ENCODE measurements at places on chromosomes 2 and 18.

DNA sequence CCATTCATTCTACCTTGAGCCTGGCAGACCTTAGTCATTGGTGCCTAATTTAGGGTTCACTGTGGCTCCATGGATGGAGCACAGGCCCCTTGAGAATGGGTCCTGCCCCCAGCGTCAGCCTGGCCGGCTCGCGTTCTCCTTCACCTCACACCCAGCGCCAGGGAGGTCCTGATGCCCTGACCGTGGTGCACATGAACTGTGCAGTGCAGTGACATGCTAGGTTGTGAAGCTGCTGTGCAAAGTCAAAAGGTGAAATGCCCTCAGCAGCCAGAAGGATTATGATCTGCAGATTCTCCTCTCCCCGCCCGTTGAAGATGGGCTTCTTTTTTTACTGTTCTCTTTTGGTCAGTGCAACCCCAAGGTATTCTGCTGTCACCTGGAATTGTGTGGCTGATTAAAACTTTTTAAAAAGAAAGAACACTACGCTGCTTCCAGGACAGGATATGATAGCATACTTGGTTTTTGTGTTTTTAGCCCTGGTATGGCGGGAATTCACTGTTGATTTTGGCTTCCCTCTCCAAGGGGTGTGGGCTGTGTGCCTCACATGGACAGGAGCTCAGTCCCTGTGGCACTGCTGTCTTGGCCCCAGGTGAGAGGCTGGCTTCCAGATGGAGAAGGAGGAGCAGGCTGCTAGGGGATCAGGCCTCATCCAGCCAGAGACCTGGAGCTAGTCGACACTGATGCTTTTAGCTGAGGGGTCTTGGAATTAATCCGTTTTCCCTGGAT lies 49.4 kb upstream of the MCFD2 start:
- no peak for DNase-seq

DNA sequence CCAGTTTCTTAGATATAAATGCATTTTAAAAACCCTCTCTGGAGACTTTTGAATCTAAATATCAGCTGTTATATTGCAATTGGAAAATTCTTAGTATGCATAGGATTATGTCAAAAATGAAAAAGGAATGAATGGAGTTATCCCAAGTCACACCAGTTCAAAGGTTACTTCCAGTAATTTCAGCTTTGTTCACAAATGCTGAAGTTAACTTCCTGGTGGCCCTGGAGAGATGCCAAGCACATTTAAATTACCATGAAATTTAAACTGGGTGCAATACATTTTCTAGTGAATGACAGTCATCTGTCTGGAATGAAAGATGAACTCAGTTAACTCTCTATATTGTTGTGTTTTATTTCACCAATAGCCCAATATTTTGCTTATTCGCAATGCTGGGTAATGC lies 753.9 kb downstream of the SUCLG1 start:
- DNase-seq: no peak

DNA sequence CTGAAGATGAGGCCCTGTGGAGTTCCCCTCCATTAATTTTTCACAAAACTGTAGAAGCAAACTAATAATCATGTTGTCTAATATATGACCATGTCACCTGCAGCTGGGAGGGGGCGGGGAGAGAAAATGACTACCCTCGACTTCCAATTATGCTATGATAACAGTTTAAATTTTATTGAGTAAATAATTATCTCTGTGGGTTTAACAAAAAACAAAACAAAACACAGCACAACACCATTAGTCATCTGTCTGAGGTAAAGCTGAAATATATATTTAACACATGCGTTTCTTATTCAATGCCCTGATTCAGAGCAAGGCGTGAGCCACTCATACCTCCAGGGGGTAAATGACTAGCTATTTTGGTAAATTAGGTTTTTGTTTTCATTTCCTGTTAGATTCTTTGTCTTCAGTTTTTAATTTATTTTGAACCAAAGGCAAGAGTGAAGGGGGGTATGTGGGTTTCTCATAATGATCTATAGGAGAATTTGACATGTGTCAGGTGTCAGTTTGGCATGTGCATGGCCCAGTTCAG lies 77.4 kb upstream of the ZCCHC2 start:
- no peak for DNase-seq

DNA sequence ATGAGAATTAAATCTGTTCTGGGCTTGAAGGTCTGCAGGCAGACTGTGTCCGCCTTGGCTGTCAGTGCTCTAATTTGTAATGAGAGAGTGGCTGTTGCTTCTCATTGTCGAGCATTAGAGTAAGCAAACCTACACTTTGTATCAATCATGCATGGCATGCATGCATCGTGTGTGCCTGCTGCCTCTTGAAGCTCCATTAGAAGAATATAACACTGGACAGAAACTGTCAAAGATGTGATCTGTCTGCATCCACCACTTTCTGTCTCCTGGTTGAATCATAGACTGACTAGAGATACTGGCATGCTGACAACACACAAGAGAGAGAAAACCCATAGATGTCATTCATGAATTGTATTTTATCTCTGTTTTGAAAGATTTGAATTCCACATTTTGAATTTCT lies 275.0 kb upstream of the NXPH2 start:
- DNase-seq: no peak

GRCh38 chr18:55862693-55863390 lies 274.9 kb upstream of the TCF4 start:
- DNase-seq: no peak

DNA sequence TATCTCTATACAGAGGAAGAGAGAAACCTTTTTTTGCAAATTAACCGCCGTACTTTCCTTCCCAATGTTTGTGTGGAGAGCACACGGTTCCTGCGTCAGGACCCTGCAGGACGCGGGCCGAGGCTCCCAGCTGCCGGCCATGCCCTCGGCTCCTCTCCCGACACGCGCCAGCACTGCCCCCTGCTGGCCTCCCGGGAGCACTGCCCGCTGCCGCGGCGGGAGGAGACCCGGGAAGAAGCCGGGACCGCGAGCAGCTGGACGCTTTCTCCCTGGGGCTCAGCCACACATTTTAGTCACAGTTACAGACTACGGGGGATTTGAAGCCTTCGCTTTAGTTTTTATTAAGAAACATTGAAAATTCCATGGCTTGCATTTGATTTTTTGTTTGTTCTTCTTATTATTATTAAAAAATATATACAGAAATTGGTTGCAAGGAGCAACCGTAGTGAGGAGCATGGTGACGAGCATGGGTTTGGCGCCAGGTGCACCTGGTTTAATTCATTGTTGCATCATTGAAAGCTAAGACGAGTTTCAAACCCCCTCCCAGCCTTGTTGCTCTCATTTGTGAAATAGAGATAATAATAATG lies 401.2 kb downstream of the GALR1 start:
- DNase-seq: no peak

DNA sequence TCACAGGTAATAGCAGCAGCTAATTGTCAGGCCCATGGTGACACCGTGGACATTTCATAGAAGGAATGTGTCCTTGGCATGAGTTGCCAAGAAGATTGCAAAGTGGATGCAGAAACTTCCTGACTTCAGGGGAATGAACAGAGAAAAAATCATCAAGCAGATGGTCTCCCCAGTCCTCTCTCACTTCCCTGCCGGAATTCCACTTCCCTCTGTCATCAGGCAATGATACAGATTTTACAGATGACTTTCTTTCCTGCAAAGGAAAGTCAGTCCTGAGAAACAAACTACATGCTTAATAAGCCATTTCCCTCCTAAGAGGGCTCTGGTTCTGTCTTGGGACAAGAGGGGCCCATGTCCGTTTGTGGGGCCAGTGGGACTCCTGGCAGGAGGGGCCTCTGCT lies 45.7 kb downstream of the KCNF1 start:
- DNase-seq: no peak

- no peak for DNase-seq
Observed at GRCh38 chr2:64995041-64995440, 5.8 kb downstream of the SLC1A4 start.

- no peak for DNase-seq
Observed at GRCh38 chr2:233300401-233300800, 7.2 kb upstream of the SAG start.

DNA sequence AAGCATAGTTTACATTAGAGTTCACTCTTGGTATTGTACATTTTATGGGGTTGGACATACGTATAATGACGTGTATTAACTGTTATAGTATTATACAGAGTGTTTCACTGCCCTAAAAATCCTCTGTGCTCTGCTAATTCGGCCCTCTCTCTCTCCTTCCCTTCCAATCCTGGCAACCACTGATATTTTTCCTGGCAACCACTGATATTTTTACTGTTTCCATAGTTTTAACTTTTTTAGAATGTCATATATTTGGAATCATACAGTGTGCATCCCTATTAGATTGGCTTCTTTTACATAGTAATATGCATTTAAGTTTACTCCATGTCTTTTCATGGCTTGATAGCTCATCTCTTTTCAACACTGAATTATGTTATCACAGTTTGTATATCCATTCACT lies 526.7 kb downstream of the RIT2 start:
- DNase-seq: no peak

- DNase-seq: no peak
Observed at GRCh38 chr2:72981536-72981935, 64.2 kb downstream of the EMX1 start.

GRCh38 chr2:37619959-37620300 lies 51.5 kb downstream of the CDC42EP3 start:
- DNase-seq: no peak

- no peak for DNase-seq
Observed at GRCh38 chr2:195520671-195521155, 136.3 kb upstream of the SLC39A10 start.

GRCh38 chr2:196086517-196087368 lies 18.1 kb upstream of the DNAH7 start:
- no peak for DNase-seq

DNA sequence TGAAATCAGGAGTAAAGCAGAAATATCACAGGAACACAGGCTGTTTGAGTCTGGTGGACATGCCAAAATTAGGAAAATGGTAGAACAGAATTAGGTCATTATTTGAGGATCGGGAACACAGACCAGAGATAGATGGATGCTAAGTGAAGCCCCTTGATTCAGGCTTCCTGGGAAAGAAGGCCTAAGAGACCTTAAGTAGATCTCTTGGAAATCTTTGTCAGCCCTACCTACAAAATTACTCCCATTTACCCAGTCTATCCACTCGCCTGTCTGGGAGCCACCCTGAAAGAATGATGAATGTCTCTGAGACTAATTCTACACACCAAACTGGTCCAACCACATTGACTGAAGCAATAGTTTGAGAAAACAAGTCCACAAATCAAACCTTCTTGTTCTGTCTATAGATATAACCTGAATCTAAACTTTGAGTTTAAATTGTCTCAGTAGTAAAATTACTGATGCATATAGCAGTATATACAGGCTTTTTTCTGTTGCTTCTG lies 36.6 kb upstream of the TANK start:
- no peak for DNase-seq

GRCh38 chr2:88746929-88747490 lies 55.5 kb downstream of the RPIA start:
- no peak for DNase-seq

DNA sequence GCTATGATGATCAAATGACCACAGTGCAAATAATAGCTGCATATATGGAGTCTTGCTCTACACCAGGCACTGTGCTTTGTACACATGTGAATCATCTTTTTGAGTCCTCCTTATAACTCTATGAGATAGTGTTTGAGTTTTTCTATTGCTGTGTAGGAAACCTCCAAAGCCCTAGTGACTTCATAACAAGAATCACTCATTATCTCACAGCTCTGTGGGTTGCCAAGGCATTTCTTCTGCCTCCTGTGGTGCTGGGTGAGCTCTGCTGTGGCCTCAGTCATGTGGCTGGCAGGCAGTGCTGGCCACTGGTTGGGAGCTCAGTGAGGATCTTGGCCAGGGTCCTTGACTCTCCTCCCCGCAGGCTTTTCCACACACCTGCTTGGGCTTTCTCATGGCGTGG lies 153.4 kb downstream of the CAPN13 start:
- no peak for DNase-seq

DNA sequence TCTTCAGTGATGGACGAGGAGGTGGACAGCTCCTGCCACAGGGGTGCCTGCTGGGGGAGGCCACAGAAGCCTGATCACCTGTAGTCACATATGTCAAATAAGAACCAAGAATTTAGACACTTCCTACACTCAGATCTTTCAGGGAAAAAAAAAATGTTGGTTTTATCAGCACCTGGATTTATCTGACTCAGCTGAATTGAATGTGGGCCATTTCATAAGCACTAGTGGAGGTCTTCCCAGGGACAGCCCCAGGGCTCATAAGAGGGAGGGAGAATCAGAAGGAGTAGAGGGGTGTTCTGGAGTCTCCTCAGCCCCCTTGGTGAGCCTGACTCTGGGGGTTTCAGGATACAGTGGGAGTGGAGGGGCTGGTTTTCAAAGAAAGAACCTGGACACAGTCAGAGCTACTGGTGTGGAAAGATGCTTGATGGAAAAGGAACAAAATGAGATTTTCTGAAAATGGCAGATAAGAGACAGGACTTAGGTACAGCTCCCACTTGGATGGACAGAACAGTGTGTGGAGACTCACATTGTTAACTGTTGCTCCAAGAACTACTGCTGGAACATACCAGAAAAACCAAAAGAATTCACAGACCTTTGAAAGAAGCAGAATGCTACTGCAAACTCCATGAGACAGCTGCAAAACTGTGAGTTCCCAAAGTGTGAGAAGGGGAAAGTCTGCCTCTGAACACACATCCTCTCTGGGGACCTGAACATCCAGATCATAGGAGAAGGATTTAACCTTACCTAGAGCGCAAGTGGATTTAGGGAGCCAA lies 45.4 kb downstream of the LCT start:
- DNase-seq: no peak

DNA sequence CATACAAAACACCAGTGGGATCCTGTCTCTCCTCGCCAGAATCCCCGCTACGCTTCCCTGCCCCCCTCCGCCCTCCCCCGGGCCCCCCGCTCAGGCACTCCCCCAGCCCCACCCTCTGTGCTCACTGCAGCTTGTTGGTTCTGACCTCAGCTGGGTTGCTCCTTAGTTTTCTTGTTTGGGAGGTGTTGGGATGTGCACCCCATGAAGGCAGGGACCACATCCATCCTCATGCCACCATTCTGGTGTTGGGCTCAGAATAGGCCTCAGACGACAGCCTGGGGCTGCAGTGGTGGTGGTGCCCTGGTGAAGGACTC lies 4.6 kb downstream of the SNED1 start:
- no peak for DNase-seq

DNA sequence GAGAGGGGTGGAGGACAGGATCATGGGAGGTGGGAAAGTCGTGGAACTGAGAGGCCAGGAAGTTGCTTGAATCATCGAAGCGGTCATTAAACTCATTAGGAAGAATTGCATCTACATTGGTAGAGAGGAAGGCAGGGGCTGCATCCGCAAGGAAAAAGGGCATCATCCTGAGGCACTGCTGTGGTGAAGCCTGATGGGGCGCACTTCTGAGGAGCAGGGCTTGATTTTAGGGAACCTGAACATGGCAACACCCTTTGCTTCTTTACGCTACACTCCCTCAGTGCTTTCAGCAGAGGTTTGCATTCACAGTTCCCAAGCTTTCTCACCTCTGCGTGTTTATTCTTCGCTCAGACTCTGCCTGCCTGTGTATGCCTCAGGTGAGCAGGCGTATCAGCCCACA lies 352.0 kb upstream of the RAB6C start:
- no peak for DNase-seq
